ENCODE measurements at places on chromosomes 3 and 15. TPM values are rescaled to one million over a fixed set of nuclear protein-coding genes. Genes with fewer than 3 reads are reported as not detected.

GRCh38 chr3:196336319-196337145 lies 1.7 kb downstream of the TM4SF19 start:
- DNase-seq = no peak

DNA sequence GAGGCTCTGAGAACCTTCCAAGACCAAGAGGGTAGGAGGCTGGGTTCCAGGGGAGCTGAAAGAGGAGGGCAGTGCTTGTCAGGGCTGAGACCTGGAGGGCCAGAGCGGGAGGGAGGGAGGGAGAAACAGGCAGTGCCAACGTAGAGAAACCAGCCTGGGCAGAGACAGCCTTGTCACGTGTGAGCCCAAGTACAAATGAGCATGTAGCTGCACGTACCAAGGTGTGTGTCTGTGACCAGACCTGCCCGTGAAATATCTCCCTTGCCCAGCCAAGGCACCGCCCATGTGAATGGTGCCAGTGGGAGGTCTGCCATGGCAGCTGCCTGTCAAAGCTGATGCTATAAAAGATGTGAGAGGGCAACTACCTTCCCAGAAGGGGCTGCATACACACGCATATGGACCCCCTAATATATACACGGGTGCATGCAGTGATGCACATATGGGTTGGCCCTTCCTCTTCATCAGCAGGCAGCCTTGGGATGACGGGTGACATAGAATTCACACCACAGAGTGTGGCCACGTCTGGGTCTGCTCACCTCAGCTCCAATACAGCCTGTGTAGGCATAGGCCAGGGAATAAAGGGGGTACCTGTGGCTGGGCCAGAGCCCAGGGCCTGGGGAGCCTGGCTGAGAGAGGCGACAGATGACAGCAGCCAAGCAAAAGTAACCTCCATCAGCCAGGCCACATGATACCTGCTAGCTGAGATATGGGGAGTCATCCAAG lies 7.8 kb upstream of the CTDSPL start:
- DNase-seq = peak; percentile 86

DNA sequence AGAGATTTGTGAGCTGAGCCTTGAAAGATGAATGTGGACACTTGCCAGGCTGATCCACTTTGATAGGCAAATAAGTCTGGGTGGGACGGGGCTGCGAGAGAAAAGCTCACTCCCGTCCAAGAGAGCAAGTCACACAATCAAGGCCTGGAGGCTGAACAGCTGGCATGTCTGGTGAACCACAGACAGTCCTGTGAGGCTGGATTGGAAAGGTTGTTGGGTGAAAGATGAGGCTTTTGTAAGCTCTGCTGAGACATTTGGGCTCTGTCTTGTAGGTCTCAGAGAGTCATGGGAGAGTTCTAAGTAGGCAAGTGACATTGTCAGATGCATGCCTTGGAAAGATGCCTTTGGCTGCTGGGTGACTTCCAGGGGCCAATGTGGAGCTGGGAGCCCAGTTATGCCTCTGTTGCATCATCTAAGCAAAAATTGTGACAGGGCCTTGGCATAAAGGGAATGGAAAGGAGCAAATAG lies 38.5 kb downstream of the RPLP1 start:
- DNase-seq = peak; percentile 72

- no peak for DNase-seq
Measured at GRCh38 chr3:18216996-18217395, 208.1 kb downstream of the SATB1 start.

- DNase-seq = no peak
Measured at GRCh38 chr15:90552162-90552928, 22.6 kb downstream of the CRTC3 start.

- DNase-seq = no peak
Measured at GRCh38 chr15:63172376-63172775, 15.1 kb upstream of the RPS27L start.

DNA sequence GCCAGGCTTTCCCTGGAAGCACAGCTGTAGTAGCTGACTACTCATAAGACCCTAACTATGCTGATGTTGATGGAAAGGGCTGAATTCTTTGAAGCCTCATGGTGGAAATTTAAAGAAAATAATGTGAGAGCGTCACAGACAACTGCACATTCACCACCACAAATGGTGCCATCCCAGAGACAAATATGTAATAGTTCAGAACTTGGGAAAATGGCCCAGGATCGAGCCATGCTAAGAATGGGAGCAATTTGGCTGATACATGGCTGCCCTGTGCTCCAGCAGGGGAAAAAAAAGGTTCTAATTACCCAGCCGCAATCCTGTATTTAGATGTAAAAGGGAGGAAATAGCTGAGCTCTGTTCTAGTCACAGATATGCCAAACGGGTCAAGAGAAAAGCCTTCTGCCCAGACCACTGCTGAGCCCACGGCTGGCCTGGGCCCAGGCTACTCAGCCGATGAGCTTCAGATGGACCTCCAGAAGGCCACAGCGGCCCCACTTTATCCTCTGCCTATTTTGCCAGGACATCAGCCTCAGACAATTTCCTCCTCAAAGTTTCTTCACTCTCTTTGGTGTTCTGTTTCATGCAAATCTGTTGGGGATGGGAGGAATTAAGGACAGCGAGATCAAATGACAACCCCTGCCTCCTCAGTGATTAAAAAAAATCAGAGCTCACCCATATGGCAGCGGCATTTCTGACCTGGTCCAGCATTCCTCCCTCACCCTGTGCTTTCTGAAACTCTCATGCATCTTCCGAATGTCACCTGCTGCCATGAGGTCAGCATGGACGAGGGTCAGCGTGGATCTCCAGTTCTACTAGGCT lies 54.5 kb upstream of the MEX3B start:
- no peak for DNase-seq

DNA sequence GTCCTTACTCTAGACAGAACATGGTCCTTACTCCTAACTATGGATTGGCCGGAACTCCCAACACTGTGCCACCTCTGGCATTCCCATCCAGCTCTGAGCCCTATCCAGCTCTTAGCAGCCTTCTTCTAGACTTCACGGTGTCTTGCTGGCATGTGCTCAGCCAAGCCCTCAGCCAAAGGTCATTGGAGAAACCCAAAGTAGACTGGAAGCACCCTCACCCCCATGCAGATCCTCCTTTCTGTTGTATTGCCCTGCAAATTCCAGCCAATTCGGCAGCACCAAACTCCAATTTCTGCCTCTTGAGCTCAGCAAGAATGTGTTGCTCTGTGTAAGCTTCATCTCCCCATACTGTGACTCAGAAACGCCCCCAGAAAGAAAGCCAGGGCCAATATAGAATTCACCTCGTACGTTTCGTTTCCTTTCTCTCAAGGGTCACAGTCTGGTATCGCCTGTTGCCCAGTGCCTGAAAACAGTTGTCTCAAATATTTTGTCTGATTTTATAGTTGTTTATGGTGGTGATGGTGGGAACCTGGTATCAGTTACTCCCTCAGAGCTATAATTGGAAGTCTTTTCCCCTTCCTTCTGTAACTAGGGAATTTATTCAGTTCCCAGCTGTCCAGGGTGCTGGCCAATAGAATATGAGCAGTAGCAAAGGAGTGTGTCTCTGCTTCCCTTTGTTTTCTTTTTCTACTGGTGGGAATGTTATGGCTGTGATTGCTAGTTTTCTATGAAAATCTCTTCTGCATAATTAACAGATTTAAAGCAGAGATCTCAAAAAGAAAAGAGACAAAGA lies 28.4 kb upstream of the EPHB3 start:
- DNase-seq = no peak

GRCh38 chr3:186079925-186080324 lies 29.0 kb downstream of the ETV5 start:
- DNase-seq = no peak

DNA sequence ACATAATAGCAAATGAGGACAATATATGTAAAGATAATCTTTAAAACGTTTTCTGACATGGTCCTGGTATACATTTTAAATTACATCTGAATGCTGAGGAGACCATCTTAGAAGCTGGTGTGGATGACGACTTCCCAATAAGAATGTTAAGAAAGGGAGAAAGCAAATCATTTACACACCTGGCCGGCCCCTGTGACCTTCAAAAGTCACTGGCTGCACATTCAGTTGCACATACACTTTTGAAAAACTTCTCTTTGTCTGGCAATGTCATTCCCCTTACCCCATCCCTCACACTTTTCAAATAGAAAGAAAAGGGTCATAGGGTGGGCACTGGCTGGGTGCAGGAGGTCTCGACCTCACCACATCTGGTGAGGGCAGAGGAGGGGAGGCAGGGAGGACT lies 391.0 kb downstream of the MECOM start:
- DNase-seq = no peak

GRCh38 chr3:157333551-157333991 lies 103.1 kb upstream of the PTX3 start:
- no peak for DNase-seq

DNA sequence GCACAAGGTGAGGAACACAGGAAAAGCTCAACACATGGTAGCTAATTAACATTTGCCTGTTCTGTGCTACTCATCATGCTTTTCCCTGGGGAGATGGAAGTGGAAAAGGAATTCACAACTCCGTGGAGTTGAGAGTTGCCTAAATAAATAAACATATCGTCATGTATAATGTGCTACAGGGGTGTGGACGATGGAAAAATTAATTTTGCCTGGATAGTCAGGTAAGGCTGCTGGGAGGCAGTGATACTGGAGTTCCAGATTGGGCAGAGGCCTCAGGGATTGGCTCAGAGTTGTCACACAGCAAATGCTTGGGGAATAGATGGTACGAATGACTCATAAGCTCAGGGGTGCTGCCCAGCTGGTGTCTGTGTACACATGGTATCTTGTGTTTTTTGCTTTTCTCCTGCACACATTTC lies 3.1 kb upstream of the ABHD6 start:
- no peak for DNase-seq

DNA sequence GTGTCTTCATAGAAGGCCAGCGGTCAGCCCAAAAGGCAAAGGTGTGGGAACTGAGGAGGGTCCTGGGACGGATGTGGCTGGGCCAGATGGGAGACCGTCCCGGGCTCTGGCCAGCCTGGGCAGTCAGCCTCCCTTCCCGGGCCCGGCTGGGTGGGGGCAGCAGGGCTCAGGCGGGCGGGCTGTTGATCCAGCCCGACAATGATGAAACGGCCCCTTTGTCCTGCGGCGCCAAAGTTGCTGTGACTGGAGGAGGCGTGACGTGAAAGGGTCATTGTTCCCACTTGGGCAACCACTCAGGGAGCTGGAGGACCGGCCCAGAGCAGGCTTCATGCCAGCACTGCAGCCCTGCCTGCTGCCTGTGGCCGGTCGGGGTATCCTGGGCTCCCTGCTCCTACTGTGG lies 16.5 kb downstream of the DUSP7 start:
- DNase-seq = no peak

DNA sequence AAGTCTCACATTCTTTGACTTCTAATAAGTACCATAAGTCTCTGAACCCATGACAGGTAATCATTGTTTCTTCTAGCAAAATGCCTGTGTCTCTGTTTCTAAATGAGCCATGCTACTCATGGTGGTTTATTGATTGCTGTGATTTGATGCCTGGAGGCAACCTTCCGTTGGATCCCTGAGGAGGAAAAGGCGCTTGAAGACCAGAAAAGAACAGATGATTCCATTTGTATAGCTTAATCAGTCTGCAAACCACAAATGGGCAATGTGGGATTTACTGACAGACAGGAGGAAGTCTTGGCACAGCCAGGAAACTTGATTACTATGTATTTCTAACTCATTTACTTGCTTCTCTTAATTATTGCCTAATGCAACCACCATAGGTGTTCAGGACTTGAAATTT lies 103.1 kb upstream of the MRPL3 start:
- no peak for DNase-seq

DNA sequence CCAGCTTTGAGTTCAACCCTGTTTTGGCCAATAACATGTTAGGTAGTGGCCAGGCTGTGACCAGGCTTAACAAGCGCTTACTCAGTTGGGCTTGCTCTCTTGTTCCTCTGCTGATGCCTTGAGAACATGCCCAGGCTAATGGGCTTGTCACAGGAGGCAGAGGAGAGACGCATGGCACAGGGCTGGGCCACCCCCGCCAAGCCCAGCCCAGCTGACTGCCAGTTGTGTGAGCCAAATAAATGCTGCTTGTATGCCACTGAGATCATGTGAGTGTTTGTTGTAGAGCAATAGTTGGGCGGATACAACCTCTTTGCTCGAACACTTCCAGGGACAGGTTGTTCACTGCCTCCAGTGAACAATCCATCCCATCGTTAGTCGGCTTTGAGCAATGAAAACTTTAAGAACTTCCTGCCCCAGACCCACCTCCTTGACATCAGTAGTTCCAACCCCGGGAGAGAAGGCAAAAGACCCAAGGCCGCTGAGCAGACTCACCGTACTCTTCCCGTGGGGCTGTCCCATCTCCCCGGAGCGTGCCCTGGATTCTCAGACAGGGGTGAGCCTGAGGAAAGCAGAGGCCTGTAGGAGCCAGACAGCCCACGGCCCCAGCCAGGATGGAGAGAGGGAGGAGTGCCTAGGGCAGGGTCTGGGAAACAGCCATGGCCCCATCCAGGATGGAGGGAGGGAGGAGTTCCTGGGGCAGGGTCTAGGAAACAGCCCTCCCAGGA lies 4.1 kb downstream of the PLA2G4F start:
- DNase-seq = peak; percentile 86

GRCh38 chr15:93451822-93452221 lies 362.8 kb upstream of the RGMA start:
- no peak for DNase-seq

- no peak for DNase-seq
Measured at GRCh38 chr3:143445118-143445517, 325.5 kb downstream of the CHST2 start.

DNA sequence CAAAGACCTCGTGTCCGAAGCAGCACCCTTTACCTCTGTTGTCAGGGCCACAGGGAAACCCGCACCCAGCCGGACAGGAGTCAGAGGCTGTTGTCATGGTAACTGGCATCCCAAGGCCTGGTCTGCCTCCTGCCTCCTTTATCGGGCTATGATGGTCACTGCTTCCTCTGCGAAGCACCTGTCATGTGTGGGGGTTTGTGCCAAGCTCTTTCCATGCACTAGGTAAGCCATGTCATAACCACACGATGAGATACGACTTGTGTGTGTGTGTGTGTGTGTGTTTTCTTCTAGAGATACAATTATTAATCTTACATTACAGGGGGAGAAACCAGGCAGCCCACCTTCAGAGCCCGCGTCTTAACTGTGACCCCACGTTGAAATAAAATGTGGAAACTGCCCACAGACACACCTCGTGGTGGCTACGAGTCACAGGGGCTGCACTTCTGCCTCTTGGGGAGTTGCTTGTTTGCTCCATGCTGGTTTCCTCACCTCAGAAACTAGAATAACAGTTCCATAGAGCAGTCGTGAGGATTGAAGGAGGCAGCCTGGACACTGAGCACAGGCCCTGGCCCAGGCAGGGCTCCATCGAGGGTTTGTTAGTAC lies 18.0 kb downstream of the ZDHHC19 start:
- DNase-seq = no peak

- no peak for DNase-seq
Measured at GRCh38 chr3:127039719-127040118, 56.8 kb downstream of the PLXNA1 start.

- no peak for DNase-seq
Measured at GRCh38 chr3:141914311-141914710, 37.9 kb downstream of the ATP1B3 start.

Gene TLR9
- total RNA-seq = not detected

Gene CCR1
- total RNA-seq = 1.0 TPM

Gene IL17RE
- 71.1 TPM for total RNA-seq

Gene CIB1
- total RNA-seq = 25.0 TPM

Gene SRGAP3
- 18.5 TPM for total RNA-seq

Gene CACNA2D3
- total RNA-seq = 0.55 TPM

Gene NSUN3
- total RNA-seq = 5.1 TPM

Gene MNS1
- total RNA-seq = 0.78 TPM

Gene GOLGA6A
- 0.23 TPM for total RNA-seq

Gene VILL
- 20.1 TPM for total RNA-seq

Gene IQSEC1
- 35.8 TPM for total RNA-seq

Gene TM4SF18
- total RNA-seq = 2.8 TPM

Gene SMAD6
- total RNA-seq = 5.7 TPM

Gene KCNAB1
- total RNA-seq = 2.5 TPM

Gene GOLGA8J
- not detected for total RNA-seq

Gene LXN
- 7.7 TPM for total RNA-seq
